ENCODE measurements at places on chromosomes 2 and 18. TPM values are rescaled to one million over a fixed set of nuclear protein-coding genes. Genes with fewer than 3 reads are reported as not detected.
A peak's percentile ranks its signal among the peaks of the same experiment; 100 is the strongest.

The LAMA1 gene
- total RNA-seq = not detected

GRCh38 chr2:155574941-155575340 is 757.6 kb downstream of the NR4A2 start:
- no peak overlapping the region for H3K4me3 ChIP-seq
- DNase-seq = no peak
- H3K27ac ChIP-seq = no peak overlapping the region
- no peaks in the 10 kb centered on the region for H3K4me1 ChIP-seq
- H3K36me3 ChIP-seq = no peaks in the 10 kb centered on the region
- H3K27me3 ChIP-seq = no peaks in the 10 kb centered on the region

The FARP2 gene
- 81.5 TPM for total RNA-seq

GRCh38 chr18:24033641-24034412 is 19.3 kb downstream of the TTC39C start:
- H3K27me3 ChIP-seq = no peaks in the 10 kb centered on the region
- DNase-seq = no peak
- no peak overlapping the region for H3K27ac ChIP-seq
- H3K36me3 ChIP-seq = no peaks in the 10 kb centered on the region
- H3K4me1 ChIP-seq = no peaks in the 10 kb centered on the region

DNA sequence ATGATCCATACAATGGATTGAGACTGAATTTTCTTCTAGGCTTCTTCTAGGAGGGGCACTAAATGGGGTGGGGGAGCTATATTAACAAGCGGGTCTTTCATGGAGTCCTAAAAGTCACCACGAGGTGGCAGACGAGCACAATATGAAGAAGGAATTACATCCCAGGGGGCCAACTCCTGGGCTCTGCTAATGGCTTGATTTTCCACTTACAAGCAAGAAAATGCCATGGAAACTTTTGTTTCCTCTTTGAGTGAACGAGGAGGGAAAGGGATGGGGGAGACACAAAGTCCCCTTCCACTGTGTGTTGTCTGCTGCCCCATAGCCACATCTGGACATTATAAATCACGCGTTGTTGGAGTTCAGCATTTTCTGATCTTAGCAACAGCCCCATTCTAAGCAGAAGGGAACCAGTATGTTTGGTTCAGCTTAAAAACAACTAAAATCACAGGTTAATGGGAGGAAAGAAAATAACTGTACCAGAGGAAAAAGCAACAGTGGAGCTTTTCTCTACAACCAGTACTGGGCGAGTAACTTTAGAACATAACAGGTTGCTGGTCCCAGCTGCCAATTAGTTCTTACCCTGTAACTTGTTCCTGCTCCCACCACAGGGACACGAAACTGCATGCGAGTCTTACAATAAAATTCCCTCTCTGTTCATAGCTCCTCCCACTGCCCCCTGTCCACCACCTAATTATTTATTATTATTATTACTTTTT is 285.0 kb upstream of the PARD3B start:
- no peak overlapping the region for H3K4me3 ChIP-seq
- H3K27ac ChIP-seq = no peak overlapping the region
- no peaks in the 10 kb centered on the region for H3K36me3 ChIP-seq
- H3K27me3 ChIP-seq = no peaks in the 10 kb centered on the region
- DNase-seq = peak; percentile 24

DNA sequence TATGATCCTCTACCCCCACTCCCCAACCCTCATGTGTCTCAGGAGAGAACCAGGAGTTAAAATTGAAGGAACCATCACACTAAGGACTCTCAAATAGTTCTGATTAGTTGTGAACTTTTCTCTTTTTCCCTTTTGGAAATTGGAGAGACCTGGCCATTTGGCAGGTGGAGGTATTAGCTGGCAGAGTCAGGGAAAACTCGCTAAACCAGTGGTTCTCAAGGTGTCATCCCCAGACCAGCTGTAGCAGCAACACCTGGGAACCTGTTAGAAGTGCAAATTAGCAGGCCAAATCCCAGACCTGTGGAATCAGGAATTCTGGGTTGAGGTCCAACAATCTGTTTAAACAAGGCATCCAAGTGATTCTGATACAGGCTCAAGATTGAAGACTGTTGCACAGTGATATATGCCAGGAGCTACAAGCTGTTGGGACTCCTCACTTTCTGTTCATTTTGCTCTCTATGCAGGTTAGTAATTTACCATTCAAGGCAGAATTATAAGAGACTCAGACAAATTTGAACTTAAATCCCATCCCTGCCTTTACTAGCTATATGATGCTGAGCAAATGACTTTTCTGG is 2.8 kb upstream of the TMEM131 start:
- no peak for DNase-seq
- no peak overlapping the region for H3K4me3 ChIP-seq
- H3K4me1 ChIP-seq = peaks cover 15% of the 10 kb centered on the region
- H3K27me3 ChIP-seq = no peaks in the 10 kb centered on the region

All from PC-9 (cell line).